ENCODE measurements at places on chromosomes 5 and 9.

GRCh38 chr9:91729558-91729842, 220.5 kb downstream of the ROR2 start:
- no peak for DNase-seq

DNA sequence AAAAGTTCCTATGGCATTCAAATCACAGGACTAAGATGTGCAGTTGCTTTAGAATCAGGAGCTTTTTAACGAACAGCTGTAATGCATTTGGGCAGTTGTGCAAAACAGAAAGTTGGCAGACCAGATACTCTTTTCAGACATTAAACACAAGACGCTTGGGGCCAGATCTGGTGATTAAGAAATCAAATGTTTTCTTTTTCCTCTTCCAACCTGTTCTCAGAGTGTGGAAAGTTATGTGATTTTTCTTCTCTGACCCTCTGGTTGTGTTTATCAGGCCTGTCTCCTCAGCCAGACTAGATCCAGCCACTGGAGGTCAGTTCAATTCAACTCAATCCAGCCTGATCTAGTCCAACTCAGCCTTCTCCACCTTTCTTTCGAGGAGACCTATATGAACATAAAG, 298.5 kb upstream of the PCSK5 start:
- DNase-seq: no peak

DNA sequence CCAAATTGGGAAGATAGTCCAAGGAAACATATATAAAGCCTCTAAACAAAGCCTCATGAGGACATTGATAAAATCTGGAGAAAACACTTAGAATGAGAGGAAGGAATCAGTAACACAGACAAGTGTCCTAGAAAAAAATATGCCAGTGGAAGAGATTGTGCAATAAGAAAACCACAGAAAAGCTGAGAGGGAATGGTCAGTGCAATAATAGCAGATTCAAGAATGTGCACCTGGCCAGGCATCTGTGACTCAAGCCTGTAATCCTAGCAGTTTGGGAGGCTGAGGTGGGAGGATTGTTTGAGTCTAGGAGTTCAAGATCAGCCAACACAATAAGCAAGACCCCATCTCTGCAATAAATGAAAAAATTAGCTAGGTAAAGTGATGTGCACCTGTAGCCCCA, 691.2 kb upstream of the CDH6 start:
- DNase-seq: peak; percentile 61

- no peak for DNase-seq
These were observed 76.4 kb downstream of the PRRT1B start for GRCh38 chr9:131621551-131622358.

DNA sequence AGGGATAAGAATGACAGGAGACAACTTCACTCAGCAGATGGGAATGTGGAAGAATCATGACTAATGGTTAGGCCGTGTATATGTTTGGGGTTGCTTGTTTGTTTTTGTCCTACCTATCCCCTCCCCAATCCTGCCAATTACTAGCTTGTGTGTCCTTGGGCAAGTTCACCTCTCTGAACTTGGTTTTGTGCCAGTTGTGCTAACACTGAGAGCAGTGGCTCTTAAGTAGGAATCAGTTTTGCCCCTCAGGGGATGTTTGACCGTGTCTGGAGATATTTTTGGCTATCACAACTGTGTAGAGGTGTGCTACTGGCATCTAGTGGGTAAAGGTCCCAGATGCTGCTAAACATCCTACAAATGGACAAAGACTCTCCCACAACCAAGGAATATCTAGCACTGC, 287.0 kb downstream of the DMRT2 start:
- DNase-seq: no peak

- DNase-seq: no peak
These were observed 56.7 kb upstream of the RETREG1 start for GRCh38 chr5:16673241-16674201.
